ENCODE measurements at places on chromosomes 7 and 10.

GRCh38 chr7:43314379-43315158 is 202.1 kb downstream of the HECW1 start:
- DNase-seq, result no peak

- DNase-seq, result no peak
Measured at GRCh38 chr10:100895896-100896295, 16.9 kb upstream of the SLF2 start.

DNA sequence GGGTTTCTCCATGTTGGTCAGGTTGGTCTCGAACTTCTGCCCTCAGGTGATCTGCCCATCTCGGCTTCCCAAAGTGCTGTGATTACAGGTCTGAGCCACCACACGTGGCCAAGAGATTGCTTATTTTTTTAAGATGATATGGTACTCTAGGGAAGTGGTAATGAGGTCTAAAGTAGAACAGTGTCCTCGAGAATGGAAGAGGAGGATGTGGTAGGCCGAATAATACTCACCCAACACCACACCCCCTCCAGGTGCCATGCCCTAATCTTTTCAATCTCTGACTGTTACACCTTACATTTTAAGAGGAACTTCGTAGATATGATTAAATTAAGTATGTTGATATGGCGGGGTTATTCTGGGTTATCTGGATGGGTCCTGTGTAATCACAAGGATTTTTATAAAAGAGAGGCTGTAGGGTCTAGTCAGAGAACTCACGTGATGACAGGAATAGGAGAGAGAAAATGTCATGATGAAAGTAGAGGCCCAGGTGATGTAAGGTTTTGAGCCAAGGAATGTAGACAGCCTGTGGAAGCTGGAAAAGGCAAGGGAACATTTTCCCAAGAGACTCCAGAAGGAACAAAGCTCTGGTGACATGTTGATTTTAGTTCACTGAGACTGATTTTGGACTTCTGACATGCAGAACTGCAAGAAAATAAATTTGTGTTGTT is 29.5 kb downstream of the CDK13 start:
- no peak for DNase-seq

DNA sequence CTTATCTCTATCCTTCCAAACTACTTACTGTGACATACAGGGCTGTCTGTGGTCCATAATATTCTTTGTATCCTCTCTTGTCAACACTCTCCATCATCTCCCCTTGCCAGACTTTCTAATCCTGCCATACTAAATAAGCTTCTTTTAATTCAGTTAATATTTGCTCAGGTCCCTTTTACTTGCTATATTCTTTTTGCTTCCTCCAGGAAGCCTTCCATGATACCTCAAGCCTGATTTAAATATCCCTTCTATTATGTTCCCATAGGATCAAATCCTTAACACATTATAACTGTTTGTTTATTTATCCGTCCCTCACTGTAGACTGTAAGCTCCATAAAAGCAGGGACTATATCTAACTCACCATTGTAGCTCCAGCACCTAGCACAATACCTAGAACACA is 7.2 kb upstream of the PPP3CB start:
- DNase-seq, result no peak

DNA sequence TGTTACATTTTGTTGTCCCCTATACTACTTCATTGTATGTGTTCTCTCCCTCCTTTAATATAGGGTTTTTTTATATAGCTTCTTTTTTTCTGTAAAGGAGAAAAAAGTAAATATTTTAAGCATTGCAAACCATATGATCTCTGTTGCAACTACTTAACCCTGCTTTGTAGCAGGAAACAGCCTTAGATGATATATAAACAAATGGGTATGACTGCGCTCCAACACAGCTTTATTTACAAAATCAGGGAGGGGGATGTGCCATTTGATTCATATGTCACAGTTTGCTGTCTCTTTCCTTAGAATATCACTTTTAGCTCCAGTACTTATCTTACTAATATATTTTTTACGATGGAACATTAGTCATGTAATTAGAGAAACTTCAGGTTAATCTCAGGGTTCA is 155.2 kb upstream of the GNAI1 start:
- no peak for DNase-seq

DNA sequence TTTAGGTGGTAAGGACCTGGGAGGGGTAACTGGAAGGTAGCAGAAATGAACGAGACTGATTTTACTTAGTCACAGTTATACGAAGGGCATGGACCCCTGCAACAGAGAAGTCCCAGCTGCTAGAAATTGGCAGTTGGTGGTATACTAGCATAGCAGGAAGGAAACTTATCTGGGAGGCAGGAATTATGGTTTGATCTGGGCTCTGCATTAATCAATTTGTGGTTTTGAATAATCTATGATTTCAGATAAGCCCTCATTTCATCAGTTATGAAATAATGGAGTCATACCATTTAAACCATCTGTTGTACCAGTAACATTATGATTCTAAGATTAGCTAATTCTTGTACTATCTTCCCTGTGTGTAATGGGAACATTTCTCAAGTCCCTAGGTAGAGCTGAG is 54.0 kb upstream of the TMEM229A start:
- DNase-seq, result no peak

- DNase-seq, result no peak
Measured at GRCh38 chr7:50415844-50416364, 34.2 kb downstream of the FIGNL1 start.

GRCh38 chr7:49563693-49564378 is 209.6 kb upstream of the VWC2 start:
- no peak for DNase-seq

DNA sequence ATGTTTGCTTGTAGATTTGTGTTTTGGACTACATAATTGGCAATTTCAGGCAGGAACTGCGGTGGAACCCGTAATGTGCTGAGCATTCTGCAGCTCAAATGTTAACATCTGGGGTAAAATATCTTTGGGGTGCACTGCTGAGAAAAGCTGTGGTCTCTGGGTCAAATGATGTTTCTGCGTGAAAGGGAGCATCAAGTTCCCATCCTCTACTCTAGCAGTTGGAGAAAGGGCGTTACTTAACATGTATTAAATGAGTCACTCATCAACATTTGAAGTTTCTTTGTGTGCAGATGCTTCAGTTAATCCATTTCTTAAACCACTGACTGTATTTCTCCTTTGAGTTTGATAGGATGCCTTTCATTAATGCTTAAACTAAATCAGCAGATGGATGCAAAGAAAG is 273.1 kb upstream of the PITRM1 start:
- no peak for DNase-seq

DNA sequence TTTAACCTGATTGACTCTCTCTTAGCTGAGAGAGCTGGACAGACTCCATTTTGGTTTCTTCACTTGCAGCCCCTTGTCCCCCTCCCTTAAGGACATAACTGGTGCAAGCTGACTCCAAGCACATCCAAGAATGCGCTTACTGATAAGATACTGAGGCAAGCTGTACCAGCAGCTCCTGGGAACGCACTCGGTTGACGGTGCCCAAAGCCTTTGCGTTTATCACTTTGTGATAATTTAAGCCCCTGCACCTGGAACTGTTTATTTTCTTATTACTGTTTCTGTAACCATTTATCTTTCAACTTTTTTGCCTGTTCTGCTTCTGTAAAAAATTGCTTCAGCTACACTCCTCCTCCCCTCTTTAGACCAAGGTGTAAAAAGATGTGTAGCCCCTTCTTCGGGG is 8.5 kb downstream of the AKR1B15 start:
- DNase-seq, result no peak

- no peak for DNase-seq
Measured at GRCh38 chr7:87580636-87581035, 20.0 kb downstream of the ABCB1 start.

DNA sequence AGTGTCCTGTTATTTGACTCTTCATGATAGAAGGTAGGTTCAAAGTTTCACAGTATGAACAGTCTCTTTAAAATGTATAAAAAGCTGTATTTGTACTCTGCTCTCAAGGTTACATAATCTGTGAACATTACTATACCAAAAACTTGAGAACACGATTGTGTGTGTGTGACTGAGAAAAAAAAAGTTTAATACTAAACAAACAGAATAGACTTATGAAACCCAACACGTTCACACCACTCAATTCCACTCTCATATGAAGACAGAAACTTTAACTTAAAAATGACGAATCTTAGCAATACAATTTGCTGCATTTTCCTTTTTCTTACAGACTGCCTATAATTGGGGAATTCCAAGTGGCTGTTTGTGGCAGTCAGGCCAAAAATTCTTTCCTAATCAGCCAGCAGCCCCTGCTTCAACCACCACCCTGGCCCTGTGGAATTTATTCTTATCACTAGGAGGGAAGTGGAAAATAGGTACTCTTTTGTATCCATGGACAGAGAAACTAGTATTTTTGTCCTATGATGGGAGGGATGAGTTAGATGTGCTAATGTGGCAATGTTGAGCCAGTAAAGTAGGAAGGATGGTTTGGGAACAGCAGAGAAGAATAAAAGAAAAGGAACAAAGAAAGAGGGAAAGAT is 42.8 kb downstream of the MINDY3 start:
- no peak for DNase-seq

GRCh38 chr7:95264363-95264891 is 59.9 kb downstream of the PON1 start:
- no peak for DNase-seq

- no peak for DNase-seq
Measured at GRCh38 chr7:17939211-17939605, 1.1 kb downstream of the SNX13 start.

DNA sequence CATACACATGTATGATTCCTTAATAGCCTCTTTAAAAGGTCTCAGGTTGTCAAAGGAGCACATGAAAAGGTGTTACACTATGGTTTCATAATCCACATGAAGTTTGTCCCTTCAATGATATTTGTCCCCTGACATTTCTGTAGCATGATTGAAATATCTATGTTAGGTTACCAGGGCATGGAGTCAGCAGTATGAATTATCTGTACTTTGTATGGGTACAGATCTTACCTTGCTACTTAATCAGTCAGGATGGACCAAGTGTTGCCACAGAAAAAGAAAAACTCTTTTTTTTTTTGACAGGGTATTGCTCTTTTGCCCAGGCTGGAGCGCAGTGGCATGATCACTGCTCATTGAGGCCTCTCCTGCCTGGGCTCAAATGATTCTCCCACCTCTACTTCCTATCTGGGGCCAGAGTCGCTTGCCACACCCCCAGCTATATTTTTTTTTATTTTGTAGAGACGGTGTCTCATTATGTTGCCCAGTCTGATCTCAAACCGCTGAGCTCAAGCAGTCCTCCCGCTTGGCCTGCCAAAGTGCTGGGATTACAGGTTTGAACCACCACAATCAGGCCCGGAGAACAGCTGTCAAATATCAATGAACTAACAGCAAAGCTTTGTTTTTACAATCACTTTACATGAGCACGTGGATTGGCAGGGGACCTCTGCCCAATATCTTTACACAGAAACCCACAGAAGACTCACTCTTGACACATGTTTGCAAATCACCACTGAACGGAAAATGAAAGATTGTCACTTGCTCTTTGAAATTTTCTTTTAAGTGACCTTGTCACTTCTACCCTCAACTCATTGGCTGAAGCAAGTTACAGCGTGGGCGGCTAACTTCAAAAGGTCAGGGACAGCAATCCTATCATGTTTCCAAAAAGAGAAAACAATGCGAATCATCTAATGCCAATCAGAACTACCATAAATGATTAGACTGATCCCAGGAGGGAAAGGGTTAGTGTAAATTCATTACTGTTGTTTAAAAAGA is 140.2 kb downstream of the PRKG1 start:
- no peak for DNase-seq

GRCh38 chr7:26560526-26561256 is 269.0 kb downstream of the SNX10 start:
- no peak for DNase-seq

DNA sequence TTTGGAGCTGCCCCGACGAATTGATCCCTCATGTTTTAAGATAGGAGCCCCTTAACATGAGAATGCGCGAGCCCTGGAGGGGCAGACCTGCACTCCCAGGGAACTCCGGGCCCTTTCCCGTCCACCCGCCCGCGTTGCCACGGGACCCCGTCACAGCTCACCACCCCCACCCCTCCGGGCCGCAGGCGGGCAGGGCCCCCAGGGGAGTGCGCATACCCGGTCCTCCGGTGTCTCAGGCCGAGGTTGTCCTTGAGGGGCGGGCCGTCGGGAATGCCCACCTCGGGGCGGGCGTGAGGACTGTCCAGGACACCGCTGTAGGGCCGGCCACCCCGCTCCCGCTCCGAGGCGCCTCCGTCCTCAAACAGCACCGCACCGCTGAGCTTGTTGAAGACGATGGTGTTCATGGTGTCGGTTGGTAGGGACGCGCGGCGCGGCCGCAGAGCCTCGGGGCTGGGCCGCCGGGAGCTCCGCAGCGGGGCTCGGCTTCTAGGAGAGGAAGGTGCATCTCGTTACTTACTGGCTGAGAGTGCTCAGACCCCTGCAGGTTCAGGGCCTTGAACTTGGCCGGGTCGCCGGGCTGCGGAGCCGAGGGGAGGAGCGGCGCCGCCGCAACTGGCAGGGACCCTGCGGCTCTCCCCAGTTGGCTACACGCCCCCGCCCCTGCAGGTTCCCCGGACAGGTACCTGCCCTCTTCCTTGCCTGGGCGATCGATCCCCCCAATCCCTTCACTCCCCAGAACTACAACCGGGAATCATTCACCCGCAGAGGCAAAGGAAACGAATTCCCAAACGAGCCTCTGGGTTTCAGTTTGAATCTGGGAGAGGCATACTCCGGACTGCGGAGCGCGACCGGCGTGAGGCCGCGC is 2.4 kb downstream of the MKX start:
- DNase-seq, result no peak

GRCh38 chr7:117347480-117347879 is 24.6 kb upstream of the WNT2 start:
- no peak for DNase-seq

DNA sequence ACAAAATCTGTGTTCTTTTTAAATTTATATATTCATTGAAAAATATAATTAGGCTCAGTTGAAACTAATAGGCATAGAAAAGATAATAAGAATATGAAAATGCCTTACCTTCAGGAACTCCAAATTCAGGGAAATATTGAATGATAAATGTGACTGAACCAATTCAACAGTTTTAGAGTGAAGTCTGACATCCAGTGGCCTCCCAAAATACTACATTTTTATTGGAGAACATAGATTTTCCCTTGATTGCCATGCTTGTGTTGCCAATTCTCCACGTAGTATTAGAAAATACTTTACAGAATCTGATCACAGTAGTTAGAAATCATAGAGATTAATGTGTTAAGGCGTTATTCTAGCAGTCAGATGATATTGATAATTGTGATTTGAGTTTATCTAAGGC is 1246.7 kb downstream of the GATA3 start:
- DNase-seq, result no peak

DNA sequence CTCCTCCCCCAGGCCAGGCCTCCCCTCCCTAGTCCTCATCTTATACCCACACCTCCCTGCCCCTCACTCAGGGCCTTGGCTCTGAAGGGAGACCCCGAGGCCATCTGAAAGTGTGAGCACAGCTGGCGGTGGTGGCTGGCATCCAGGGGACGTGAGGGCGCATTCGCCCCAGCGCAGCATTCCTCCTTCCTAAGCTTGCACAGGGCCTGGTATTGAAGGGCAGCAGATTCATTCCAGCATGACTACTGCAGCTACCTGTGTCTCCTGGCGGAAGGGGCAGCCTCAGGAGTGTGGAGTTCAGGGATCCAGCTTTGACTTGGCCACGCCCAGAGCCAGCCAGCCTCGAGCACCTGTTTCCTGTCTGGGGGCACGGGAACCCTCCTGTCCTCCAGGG is 72.6 kb downstream of the PARP12 start:
- DNase-seq, result no peak

All from CMK (cell line).